ENCODE measurements at places on chromosomes 11 and 22. TPM values are rescaled to one million over a fixed set of nuclear protein-coding genes. Genes with fewer than 3 reads are reported as not detected.

Gene ACRV1
- total RNA-seq = not detected

Gene KRTAP5-1
- total RNA-seq = not detected

Gene POTEH
- total RNA-seq = not detected

Gene PANX3
- total RNA-seq = not detected

Gene SPDYC
- total RNA-seq = not detected

Gene MS4A15
- not detected for total RNA-seq

Gene FTH1
- total RNA-seq = 2,864 TPM

Gene APOC3
- not detected for total RNA-seq

Gene GLYAT
- total RNA-seq = not detected

Gene OOSP1
- not detected for total RNA-seq

Gene OR2AT4
- not detected for total RNA-seq

Gene BTG4
- total RNA-seq = not detected

Gene MIOX
- not detected for total RNA-seq

Gene UBQLN3
- total RNA-seq = not detected

Gene MMP8
- total RNA-seq = 1.5 TPM

Gene POLD3
- 10.2 TPM for total RNA-seq

Gene KCNQ1OT1
- 5.0 TPM for total RNA-seq

Gene PLA2G6
- total RNA-seq = 11.3 TPM

Gene TRIM6
- 8.7 TPM for total RNA-seq

Gene ZNF215
- total RNA-seq = 6.1 TPM

Gene OR52H1
- total RNA-seq = 0.30 TPM

Gene KCNK4
- not detected for total RNA-seq

Gene TECTA
- under 0.01 TPM for total RNA-seq

Gene APOL5
- total RNA-seq = not detected
